ENCODE measurements at places on chromosomes 12 and 14.

GRCh38 chr14:104091927-104092771 is 6.6 kb downstream of the ASPG start:
- DNase-seq = no peak

DNA sequence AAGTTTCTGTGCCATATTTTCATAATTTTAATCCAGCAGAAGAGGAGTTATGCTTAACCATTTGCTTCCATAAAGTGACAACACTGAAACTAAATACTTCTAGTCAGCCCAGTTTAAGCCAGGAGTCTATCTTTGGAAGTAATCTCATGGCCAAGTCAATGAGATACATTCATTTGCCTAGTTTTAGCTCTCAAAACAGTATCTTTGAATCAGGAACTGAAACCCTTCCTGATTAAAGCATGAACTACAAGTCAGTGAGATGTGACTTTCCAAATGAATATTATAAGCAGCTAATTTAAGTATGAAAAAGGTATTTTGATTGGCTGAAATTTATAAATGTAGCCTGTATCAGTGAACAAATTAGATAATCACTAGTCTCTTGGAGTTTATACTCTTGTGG is 491.5 kb downstream of the SLC6A15 start:
- no peak for DNase-seq

DNA sequence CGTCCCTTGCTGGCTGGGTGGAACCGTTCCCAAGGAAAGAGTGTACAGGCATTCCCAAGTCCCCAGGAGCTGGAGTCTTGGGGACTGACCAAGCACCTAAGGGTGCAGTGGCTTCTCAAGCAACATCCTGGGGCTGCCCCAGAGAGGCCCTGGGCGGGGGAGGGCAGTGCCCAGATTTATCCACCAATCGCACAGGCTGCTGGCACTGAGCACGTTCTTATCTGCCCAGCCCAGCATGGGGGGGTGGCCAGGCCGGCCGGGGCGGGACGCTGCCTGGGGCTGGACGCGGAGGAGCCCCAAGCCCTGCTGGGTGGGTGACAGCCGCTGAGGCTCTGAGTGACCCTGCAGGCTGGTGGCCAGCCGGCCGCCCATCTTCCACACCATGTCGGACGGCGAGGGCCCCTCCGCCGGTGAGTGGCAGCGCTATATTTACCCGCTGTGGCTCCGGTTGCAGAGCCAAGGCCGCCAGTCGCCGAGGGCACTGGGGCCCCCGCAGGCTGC is 53.4 kb downstream of the CYP46A1 start:
- DNase-seq = no peak

- peak; percentile 84 for DNase-seq
Measured at GRCh38 chr12:120534703-120535655, 823 bp downstream of the RNF10 start.

DNA sequence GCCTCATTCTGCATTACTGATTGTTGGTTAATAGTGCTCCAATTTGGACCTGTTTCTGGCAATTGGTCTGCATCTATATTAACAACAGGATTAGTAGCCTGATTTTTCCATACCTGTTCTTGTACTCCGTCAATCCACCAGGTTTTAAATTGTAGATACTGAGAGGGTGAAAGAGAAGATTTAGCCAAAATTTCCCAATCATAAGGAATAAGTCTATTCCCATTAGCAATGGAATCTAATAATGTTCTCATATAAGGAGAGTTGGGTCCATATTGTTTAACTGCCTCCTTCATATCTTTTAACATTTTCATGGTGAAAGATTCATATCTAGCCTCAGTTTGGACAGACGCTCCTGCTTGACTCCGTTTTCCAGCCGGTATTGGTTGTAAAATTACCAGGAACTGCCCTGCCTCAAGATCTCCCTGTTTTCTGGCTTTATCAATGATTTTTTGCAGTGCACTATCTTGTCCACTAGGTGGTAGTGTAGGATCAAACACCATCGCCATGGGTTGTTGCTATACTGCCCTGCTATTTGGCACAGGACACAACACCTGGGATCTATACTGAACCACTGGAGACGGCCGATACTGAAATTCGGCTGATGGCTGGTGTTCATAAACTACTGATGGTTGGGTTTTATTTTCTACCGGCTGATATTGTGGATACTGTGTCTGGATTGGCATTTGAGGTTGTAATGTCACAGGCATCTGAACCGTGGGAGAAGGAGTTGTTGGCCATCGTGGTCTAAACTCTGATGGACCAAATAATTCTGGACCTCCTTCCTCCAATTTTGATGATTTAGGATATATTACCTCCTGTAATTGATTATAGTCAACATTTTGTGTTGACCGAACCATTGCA is 25.2 kb downstream of the DHRS4L2 start:
- peak; percentile 79 for DNase-seq

Data from mesenchymal stem cell (in vitro differentiated cells and primary cell).